Small intestine (tissue), 16 donors: ENCODE measurements at places on chromosomes 7 and 10. TPM values are rescaled to one million over a fixed set of nuclear protein-coding genes. Genes with fewer than 3 reads are reported as not detected.

DNA sequence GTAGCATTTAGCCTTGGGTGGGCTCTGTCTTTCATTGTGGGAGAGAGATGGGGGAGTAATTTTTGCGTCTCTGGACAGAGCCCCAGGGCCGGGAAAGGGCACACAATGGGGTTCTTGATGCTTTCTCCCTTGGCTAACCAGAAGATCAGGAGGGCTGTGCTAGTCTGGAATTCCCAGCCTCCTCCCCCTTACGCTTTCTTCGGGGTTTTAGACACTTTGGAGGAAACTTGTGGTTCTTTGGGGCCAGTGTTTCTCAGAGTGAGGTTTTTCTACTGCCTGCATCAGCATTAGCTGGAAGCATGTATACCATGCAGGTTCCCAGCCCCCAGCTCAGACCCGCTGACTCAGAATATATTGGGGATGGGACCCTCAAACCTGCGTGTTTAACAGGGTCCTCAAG, 7.0 kb downstream of the NEURL1 start:
- H3K36me3 ChIP-seq: no peaks in the 10 kb centered on the region
- H3K27me3 ChIP-seq: no peaks in the 10 kb centered on the region
- no peak overlapping the region for H3K4me3 ChIP-seq
- no peak for DNase-seq

DNA sequence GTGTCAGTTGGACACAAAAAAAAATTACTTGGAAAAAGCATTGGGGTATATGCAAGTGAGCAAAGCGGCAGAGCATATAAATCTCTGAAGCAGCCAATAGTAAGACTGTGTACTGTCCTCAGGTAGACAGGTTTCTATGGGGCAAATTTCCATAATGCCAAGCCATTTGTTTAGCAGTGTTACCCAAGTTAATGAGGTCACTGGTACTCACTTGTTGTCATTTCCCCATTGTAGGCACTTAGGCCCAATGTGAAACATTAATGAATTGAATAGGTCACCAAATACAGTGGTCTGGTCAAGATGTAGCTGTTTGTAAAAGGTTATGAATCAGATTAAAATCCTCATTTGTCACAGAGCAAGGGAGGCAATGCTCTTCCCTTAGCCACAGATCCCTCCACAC, 27.5 kb downstream of the HOXA1 start:
- H3K27me3 ChIP-seq: no peaks in the 10 kb centered on the region
- H3K27ac ChIP-seq: no peak overlapping the region
- no peak for DNase-seq
- H3K4me3 ChIP-seq: no peak overlapping the region

The UPF2 gene
- polyA plus RNA-seq: 44.6 TPM

- no peaks in the 10 kb centered on the region for H3K4me1 ChIP-seq
- H3K36me3 ChIP-seq: no peaks in the 10 kb centered on the region
- no peaks in the 10 kb centered on the region for H3K27me3 ChIP-seq
- H3K4me3 ChIP-seq: no peak overlapping the region
Measured at GRCh38 chr10:3574451-3574850, 210.6 kb downstream of the KLF6 start.

- H3K4me1 ChIP-seq: no peaks in the 10 kb centered on the region
- no peaks in the 10 kb centered on the region for H3K36me3 ChIP-seq
- no peak overlapping the region for H3K27ac ChIP-seq
Measured at GRCh38 chr10:100828738-100829096, 83.3 kb downstream of the PAX2 start.

- no peaks in the 10 kb centered on the region for H3K4me1 ChIP-seq
- DNase-seq: peak; percentile 11
- H3K4me3 ChIP-seq: no peak overlapping the region
Measured at GRCh38 chr10:88598055-88598454, 11.5 kb downstream of the LIPJ start.

GRCh38 chr7:46886669-46887374, 695.1 kb downstream of the TNS3 start:
- no peaks in the 10 kb centered on the region for H3K36me3 ChIP-seq
- H3K27me3 ChIP-seq: no peaks in the 10 kb centered on the region
- DNase-seq: no peak
- no peaks in the 10 kb centered on the region for H3K4me1 ChIP-seq
- no peak overlapping the region for H3K27ac ChIP-seq

- peaks cover 2% of the 10 kb centered on the region for H3K4me1 ChIP-seq
- H3K4me3 ChIP-seq: no peak overlapping the region
- no peaks in the 10 kb centered on the region for H3K27me3 ChIP-seq
- DNase-seq: no peak
- H3K27ac ChIP-seq: no peak overlapping the region
- H3K36me3 ChIP-seq: no peaks in the 10 kb centered on the region
Measured at GRCh38 chr10:35412003-35412723, 75.9 kb downstream of the CCNY start.

The ABCC2 gene
- polyA plus RNA-seq: 29.5 TPM

GRCh38 chr7:2641406-2642393, 9.9 kb downstream of the TTYH3 start:
- peak overlapping the region; percentile 59 for H3K27ac ChIP-seq
- no peaks in the 10 kb centered on the region for H3K4me1 ChIP-seq

DNA sequence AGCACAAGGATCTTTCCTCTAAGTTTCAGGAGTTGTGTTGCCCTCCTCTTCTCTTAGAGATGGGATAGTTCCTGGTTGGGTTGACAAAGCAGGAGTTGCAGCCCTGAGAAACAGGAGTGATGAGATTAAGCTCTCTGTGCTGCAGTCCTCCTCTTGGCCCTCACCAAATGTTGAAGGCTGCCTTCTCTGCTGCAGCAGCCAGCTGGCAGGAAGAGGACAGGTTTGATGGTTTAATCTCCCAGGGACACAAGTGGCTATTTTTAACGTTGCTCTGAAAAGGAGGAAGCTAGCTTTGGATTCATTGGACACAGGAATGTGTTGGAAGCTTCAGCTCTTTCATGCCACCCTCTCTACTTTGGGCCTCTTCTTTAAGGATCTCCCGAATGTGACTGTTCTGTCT, 9.4 kb downstream of the STRIP2 start:
- DNase-seq: no peak
- H3K36me3 ChIP-seq: no peaks in the 10 kb centered on the region

DNA sequence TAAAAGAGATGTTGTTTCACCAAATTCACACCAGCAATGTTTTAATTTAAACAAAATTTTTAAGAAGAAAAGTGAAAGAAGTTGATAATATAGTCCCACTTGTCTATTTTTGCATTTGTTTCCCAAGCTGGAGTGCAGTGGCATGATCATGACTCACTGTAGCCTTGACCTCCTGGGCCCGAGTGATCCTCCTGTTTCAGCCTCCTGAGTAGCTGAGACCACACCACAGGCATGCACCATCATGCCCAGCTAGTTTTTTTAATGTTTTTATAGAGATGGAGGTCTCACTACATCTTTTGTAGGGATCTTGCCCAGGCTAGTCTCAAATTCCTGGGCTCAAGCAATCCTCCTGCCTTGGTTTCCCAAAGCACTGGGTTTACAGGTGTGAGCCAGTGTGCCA, 14.1 kb upstream of the NDUFA5 start:
- H3K36me3 ChIP-seq: no peaks in the 10 kb centered on the region
- no peak overlapping the region for H3K27ac ChIP-seq
- H3K4me1 ChIP-seq: no peaks in the 10 kb centered on the region
- H3K4me3 ChIP-seq: no peak overlapping the region
- no peaks in the 10 kb centered on the region for H3K27me3 ChIP-seq
- no peak for DNase-seq

The MLXIPL gene
- 208 TPM for polyA plus RNA-seq

DNA sequence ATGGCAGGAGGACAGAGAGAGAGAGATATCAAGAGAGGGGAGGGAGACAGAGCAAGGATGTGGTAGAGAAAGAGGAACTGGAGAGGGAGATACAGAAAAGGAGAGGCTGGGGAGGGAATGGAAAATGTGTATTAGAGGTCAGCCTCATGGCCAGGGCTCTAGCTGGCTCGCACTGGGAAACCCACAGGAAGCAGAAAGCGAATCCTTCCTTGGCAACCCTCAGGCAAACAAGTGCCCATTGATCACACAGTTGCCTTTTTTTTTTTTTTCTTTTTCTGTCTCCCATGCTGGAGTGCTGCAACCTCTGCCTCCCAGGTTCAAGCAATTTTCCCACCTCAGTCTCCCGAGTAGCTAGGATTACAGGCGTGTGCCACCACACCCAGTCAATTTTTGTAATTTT, 391.2 kb downstream of the TYW1 start:
- H3K36me3 ChIP-seq: no peaks in the 10 kb centered on the region
- no peak overlapping the region for H3K4me3 ChIP-seq
- no peak for DNase-seq
- no peaks in the 10 kb centered on the region for H3K4me1 ChIP-seq

DNA sequence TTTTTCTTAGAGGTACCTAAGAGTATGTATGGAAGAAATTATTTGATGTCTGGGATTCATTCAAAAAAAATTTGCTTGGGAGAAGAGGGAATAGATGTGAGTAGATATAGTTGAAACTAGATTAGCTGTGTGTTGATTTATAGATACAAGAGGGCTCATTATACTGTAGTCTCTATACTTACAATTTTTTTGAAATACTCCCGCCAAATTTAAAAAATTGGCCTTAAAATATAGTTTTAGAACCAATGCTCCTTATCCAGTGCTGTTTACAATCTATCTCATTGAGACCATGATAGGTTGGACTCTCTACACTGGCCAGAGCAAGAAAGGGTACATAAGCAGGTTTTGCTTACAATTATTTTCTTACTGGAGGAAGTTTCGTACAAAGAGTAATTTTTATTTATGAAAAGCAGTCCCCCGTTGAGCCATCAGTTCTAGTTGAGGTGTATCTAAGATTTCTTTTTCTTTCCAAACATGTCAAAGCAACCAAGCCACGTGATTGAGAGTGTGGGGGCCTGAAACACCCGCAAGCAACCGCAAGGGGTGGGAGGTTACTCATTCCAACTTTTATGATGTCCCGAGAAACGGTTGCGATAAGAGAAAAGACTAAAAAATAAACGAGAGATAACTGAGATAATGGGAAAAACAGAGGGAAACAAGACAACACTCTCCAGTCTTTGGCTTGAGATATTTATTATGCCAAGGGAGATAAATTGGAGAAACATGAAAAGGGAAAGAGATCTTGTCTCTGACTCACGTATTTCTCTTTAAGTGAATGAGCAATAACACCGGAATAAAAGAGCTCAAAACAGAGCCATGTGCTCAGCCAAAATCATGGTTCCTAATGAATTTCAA, 729.2 kb downstream of the LRMDA start:
- H3K36me3 ChIP-seq: no peaks in the 10 kb centered on the region
- H3K27ac ChIP-seq: no peak overlapping the region
- no peak overlapping the region for H3K4me3 ChIP-seq
- no peaks in the 10 kb centered on the region for H3K4me1 ChIP-seq
- DNase-seq: no peak

DNA sequence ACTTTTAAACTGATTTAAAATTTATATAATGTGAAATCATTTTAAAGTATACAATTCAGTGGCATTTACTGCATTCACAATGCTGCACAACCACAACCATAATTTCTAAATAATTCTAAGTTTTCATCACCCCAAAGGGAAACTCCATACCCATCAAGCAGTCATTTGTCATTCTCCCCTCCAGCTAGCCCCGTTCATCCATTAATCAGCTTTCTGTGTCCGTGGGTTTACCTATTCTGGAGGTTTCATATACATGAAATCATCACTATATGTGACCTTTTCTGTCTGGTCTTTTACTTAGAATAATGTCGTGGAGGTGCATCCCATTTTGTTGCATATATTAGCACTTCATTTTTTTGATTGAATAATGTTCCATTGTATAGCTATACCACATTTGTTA, 214.1 kb downstream of the ADK start:
- no peaks in the 10 kb centered on the region for H3K4me1 ChIP-seq
- DNase-seq: no peak
- no peak overlapping the region for H3K27ac ChIP-seq
- H3K27me3 ChIP-seq: no peaks in the 10 kb centered on the region
- H3K4me3 ChIP-seq: no peak overlapping the region

DNA sequence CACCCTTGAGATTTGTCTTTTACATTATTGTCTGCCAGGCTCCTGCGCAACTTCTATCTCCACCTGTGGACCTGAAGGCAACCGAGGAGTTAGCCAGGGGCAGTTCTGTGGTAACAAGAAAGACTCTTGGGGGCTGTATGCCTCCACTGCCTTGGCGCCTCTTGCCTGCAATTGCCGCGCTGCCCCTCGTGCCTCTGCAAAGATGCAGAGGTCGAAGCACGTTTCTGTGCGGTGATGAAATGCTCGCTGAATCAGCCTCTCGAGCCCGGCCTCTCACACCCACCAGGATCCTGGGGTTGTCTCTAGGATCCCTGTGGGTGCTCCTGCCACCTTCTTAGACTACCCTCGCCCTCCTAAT, 486 bp upstream of the LHFPL3 start:
- H3K36me3 ChIP-seq: no peaks in the 10 kb centered on the region
- H3K27ac ChIP-seq: no peak overlapping the region
- H3K4me1 ChIP-seq: no peaks in the 10 kb centered on the region
- H3K4me3 ChIP-seq: no peak overlapping the region

- DNase-seq: no peak
- no peak overlapping the region for H3K27ac ChIP-seq
- H3K4me3 ChIP-seq: no peak overlapping the region
- H3K27me3 ChIP-seq: no peaks in the 10 kb centered on the region
Measured at GRCh38 chr10:57983281-57983791, 284.4 kb downstream of the IPMK start.

The LFNG gene
- polyA plus RNA-seq: 15.4 TPM

GRCh38 chr7:55073051-55073511, 54.3 kb downstream of the EGFR start:
- H3K27ac ChIP-seq: peak overlapping the region; percentile 76
- peak; percentile 42 for DNase-seq
- H3K4me3 ChIP-seq: no peak overlapping the region
- no peaks in the 10 kb centered on the region for H3K27me3 ChIP-seq

DNA sequence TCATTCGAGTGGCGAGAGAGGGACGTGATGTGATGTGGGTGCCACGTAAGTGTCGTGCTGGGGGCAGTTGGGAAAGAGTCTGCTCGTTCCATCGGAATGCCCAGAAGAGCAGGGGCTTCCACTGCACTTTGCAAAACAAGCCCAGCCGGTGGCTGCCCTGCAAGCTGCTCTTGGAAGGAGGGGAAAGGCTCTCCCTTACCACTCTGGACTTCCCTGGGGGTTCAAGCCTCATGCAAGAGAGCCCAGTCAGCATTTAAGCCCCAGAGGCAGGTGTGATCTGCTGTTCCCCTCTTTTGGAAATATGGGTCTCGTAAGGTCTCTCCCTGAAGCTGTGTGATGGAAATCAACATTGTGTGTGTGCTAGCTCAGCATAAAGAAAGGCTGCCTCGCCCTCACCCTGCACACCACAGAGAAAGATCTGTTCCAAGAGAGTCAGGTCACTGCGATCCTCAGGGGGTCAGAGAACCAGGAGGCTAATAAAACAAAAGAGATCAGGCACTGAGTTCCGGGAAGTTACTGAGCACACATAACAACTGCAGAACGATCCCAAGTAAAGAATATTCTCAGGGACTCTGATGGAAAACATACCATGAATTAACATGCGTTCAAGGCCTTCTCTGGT, 212.5 kb downstream of the ADAM12 start:
- no peaks in the 10 kb centered on the region for H3K27me3 ChIP-seq
- DNase-seq: no peak
- H3K4me1 ChIP-seq: no peaks in the 10 kb centered on the region
- no peak overlapping the region for H3K27ac ChIP-seq
